ENCODE measurements at places on chromosomes 1 and 21.

DNA sequence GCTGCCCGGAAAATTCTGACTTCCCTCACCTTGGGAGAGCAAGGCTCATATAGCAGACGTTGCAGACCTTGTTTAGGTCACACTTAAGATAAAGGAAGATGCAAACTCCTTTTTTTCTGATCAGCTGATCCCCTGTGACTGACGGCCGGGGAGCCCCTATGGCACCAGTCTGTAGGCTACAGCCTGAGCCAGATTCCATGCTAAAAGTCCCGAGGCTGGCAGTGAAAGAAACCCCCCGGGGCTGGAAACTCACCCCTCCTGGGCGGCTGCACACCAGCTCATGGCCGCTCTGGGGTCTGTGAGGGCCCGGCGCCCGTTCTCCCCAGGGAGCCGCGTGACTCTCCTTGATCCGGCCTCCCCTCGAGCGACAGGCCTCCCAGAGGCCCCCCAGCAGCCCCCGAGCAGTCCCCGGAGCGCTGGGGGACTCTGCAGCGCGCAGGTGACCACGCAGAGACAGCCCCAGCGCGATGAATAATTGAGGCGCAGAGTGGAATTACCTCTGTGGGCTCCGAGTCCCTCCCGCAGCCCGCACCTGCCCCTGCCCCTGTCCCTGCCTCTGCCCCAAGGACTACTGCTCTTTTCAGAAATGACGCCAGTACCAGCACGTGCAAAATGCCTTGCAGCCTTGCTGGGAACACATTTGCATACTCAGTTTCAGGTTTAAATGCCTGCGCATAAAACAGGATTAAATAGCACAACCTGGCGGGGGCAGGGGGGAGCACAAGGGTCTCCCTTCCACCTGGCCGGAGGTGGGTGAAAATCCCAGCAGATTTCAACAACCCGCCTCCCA is 62.6 kb upstream of the CLDN14 start:
- no peak for DNase-seq

GRCh38 chr1:85396194-85396593 is 68.8 kb downstream of the DDAH1 start:
- DNase-seq = no peak

GRCh38 chr1:154994591-154994990 is 1.2 kb downstream of the LENEP start:
- DNase-seq = no peak

GRCh38 chr1:209150114-209150513 is 433.4 kb upstream of the CAMK1G start:
- DNase-seq = peak; percentile 85

GRCh38 chr1:163188947-163189346 is 13.8 kb downstream of the RGS5 start:
- DNase-seq = no peak

DNA sequence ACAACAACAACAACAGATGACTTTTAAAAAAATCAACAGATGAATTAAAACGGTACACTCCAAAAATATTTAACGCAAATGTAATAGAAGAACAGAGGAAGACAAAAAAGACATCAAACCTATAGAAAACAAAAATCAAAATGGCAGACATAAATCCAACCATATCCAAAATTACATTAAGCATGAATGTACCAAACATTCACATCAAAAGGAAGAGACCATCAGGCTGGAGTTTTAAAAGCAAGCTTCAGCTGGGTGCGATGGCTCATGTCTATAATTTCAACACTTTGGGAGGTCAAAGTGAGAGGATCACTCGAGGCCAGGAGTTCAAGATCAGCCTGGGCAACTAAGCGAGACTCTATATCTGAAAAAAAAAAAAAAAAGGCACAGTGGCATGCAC is 116.2 kb downstream of the SMYD3 start:
- DNase-seq = no peak

- no peak for DNase-seq
These were observed 30.1 kb downstream of the OLFML3 start for GRCh38 chr1:114009393-114009792.

- no peak for DNase-seq
These were observed 26.4 kb upstream of the FMO1 start for GRCh38 chr1:171221665-171222591.

GRCh38 chr1:111212634-111213335 is 12.3 kb upstream of the DENND2D start:
- DNase-seq = no peak

GRCh38 chr21:19731251-19731650 is 1267.0 kb upstream of the NCAM2 start:
- DNase-seq = no peak

DNA sequence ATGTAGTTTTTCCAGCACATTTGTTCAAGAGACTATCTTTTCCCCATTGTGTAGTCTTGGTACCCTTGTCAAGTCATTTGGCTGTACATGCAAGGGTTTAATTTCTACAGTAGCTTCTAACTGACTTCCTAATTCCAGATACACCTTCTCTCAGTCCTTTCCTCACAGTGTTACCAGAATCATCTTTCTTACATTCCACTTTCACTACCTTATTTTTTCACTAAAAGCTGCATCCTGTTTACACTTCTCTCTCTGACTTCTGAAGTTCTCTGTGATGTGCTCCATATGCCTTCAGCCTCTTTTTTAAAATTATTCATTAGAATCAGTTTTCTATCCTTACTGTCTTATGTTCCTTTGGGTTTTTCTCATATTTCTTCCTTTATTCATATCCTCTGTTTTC is 57.1 kb upstream of the RWDD3 start:
- no peak for DNase-seq

DNA sequence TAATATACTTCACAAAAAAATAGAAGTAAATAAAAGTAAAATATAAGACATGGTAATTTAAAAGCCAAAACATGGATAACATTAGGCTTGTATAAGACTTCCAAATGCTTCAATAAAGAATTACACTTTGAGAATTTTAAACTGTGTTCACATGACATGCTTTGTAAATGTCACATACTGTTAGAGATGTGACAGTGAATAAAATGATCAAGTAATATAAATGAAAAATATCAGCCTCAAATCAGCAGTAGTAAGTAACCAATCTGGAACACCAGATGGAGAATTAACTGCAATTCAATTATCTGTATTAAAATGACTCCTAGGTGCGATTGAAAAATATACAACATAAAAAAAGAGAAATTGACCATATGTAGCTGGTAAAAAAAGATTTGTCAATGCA is 1260.8 kb downstream of the BRINP3 start:
- DNase-seq = no peak

DNA sequence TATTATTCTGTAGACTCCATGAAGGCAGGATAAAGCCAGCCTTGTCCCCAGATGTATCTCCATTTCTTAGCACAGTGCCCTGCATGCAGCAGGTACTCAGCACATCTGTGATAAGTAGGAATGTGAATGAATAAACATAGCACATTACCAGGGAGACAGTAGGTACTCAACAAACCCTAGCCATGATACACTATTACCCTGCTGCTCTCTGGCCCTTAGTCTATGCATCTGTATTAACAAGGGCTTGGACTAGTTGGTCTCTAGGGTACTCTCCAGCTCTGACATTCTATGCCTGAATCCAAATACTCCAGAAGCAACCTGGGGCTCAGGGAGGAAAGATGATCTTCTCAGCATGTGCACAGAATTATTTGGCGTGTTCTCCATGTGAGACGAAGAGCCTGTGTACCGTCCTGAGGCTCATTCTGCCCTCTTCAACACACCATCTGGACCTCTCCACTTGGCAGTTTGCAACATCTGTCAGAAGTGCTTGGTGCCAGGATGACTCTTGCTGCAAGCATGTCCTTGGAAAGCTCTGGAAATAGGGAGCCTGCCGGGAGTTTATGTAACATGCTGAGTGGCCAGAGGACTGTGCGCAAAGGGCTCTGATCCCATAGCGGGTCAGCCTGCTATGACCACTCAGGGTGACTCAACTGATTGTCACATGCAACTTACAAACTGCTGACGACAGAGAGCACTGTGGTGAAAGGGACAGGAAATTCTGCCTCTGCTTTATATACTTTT is 228.2 kb upstream of the USP24 start:
- no peak for DNase-seq

DNA sequence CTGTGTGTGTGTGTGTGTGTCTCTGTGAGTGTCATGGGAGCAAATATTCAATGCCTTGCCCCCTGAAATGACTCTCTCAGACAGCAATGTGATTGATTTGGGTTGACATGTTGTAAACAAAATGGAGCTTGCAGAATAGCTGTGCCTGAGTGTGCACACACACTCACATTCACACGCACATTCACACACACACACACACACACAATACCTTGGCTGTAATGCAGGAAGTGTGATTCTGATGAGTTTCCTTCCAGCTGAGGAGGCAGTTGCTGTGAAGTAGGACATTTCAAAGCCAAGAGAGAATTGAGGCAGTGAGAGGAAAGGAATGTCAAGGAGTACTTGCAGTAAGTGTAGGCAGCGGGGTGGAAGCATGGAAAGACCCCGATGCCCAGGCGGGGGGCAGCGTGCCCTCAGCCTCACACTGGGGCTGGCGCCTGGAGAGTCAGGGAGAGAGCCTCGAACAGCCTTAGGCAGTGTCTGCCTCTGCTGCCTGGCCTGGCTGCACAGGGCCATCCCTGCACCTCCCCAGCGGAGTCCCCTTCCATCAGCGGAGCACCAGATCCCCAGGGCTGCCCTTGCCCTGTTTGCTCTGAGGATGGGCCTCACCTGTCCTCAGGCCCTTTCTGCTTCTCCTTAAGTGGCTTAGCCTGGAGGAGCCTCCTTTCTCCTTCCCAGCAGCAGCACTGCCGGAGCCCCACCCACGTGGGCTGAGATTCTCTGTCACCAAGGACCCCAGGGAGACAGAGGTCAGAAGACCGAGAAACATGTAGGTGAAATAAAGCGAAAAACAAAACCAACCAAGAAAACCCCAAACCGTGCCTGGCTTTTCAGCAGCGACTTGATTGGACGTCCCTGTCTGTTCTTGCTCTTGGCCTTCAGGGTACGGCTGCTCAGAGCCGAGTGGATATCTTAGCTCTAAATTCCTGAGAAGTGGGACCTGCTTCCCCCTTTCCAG is 9.2 kb downstream of the VASH2 start:
- DNase-seq = no peak

DNA sequence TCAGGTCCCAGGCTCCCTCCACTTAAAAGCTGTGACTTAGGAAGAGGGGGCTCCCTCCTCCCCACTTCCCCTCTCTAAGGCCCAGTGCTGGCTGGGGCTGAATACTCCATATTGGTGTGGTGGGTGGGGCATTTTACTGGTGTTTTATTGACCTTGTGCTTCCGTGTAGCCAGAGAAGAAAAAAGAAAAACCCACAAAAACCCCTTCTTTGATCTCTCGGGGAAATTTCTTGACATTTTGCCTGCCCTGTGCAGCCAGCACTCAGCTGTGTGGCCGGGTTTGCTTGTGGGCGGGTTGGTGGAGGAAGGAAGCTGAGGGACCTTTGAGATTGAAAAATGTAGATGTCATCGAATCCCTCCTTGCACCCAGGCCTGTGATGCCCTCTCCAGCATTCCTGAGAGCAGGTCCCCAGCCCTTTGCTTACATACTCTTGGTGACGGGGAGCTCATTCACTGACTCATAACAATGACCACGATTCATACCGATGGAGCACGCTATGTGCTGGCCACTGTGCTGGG is 24.8 kb downstream of the TNFRSF8 start:
- DNase-seq = no peak
